Thoracic aorta endothelial cell (primary cell): ENCODE measurements at places on chromosomes 5 and 9. TPM values are rescaled to one million over a fixed set of nuclear protein-coding genes. Genes with fewer than 3 reads are reported as not detected.

LOX gene
- 59.9 and 62.9 TPM in 2 replicates for total RNA-seq

PCDHA2 gene
- total RNA-seq, result under 0.01 TPM in 1 of 2 replicates, not detected in the other

ADAMTS12 gene
- total RNA-seq, result under 0.01 and 0.27 TPM in 2 replicates

CACNA1B gene
- 0.13 and 0.14 TPM in 2 replicates for total RNA-seq

APC gene
- total RNA-seq, result 77.8 and 82.8 TPM in 2 replicates

UNC5A gene
- total RNA-seq, result 0.22 and 0.66 TPM in 2 replicates

C9orf50 gene
- not detected in 2 replicates for total RNA-seq

PCSK5 gene
- total RNA-seq, result 8.4 and 18.5 TPM in 2 replicates
